ENCODE measurements at places on chromosomes 7 and 10. TPM values are rescaled to one million over a fixed set of nuclear protein-coding genes. Genes with fewer than 3 reads are reported as not detected.

The AGR3 gene
- total RNA-seq: not detected

The UPF2 gene
- total RNA-seq: 42.8 TPM

The VWDE gene
- total RNA-seq: 2.6 TPM

The FXYD4 gene
- not detected for total RNA-seq

The SNX10 gene
- total RNA-seq: 19.9 TPM

The ITGA8 gene
- not detected for total RNA-seq

The ELAPOR2 gene
- total RNA-seq: 4.1 TPM

The STK31 gene
- 0.18 TPM for total RNA-seq

The SEMA3A gene
- 1.7 TPM for total RNA-seq

The PTF1A gene
- total RNA-seq: not detected

The TFPI2 gene
- 0.37 TPM for total RNA-seq

The CCAR1 gene
- 97.5 TPM for total RNA-seq

The TMEM176A gene
- not detected for total RNA-seq

The JAZF1 gene
- 3.4 TPM for total RNA-seq

DNA sequence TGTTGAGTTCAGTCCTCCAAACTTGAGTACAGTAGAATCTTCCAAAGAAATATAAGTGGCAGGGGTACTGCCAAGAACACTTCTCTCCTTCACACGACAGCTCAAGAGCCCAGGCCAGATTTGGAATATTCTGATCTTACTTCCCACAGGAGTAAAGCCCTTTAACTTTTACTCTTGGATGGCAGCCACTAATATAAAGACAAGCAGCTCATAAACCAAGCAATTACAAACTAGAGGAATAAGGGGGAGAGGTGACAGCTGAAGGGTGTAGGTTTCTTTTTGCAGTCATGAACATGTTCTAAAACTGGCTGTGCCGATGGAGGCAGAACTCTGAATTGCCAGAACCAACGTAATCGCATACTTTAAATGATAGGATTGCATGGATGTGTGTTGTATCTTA is 74.8 kb downstream of the SVIL start:
- no peak for DNase-seq

DNA sequence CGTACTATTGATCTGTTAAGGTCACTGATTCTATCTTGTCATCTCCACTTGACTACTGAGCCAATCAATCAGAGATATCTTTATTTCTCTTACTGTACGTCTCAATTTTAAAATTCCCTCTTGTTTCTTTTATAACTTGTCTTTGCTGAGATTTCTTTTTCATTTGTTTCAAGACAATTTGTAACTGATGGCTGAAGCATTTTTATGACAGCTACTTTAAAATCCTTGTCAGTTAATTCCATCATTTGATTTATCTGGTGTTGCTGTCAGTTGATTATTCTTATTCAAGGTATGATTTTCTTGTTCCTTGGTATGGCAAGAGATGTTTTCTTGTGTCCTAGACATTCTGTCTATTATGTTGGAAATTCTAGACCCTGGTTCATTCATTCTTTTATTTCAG is 76.6 kb downstream of the TYW1B start:
- no peak for DNase-seq

DNA sequence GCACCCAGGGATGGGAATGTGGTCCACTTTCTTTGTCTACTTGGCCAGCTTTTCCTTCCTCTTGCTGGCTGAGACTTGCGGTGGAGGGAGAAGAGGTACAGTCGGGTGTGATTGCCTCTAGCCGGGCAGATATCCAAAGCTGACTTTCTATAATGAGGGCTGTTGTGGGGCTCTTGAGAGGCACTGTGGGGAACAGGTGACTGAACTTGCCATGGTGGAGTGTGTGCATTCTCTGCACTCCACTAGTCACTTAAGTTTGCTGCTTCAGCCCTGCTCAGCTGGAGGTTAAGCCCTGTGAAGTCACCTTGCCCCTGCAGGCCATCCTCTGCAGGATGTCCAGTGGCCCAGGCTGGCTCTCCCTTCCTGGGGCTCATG is 116.6 kb downstream of the AOAH start:
- DNase-seq: no peak

- no peak for DNase-seq
Measured at GRCh38 chr7:21568762-21569161, 25.9 kb downstream of the DNAH11 start.

GRCh38 chr10:80855348-80855971 is 317.8 kb downstream of the SH2D4B start:
- no peak for DNase-seq

DNA sequence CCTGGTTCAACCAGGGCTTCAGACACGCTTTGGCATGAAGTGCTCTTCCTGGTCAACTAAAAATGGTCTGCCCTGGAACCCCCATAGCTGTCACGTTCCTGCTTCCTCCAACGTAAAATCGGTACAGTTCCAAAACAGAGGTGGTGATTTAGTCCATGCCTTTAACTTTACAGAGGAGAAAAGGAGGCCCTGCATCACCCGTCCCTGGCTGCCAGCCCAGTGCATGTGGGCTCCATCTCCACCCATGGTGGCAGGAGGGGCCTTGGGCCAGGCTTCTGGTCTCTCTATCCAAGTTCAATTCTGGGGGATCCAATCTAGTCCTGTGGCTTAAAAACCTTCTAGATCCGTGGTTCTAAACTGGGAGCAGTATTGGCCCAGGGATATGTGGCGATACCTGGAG is 18.7 kb downstream of the ECHDC3 start:
- no peak for DNase-seq

DNA sequence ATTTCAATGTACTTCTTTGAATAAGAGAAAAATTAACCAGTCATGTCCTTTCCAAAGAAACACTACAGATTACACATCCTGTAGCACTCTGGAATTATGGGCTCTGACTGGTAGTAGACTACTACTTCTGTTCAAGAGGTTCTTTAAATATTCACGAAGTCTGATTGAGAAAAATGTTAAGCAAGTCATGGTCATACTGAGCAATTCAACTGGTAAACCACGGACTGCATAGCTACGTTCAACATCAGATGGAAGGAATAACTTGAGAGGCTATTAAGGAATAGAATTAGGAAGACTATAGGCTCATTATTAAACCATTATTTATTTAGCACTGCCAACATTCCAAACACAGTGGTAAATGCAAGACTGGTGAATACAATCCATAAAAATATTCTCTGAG is 160.8 kb downstream of the IMMP2L start:
- no peak for DNase-seq

GRCh38 chr10:43396061-43396927 is 12.7 kb downstream of the HNRNPF start:
- peak; percentile 77 for DNase-seq

DNA sequence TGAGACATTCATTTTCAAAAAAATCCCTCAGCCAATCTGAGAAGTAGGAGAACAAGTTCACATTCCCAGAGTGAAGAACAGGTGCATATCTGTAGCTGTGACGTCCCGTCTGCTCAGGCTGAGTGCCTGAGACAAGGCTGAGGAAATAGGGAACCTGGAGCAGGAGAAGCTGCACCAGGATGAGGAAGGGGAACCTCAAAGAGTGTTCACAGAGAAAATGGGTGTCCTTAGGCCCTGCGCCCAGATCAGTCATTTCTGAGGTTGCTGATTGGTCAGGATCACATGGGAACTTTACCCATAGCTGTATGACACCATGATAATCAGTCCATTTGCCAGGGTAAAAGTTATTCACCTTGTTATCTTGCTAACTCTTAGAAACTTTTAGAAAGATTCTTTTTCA is 34.2 kb upstream of the TARP start:
- DNase-seq: no peak

DNA sequence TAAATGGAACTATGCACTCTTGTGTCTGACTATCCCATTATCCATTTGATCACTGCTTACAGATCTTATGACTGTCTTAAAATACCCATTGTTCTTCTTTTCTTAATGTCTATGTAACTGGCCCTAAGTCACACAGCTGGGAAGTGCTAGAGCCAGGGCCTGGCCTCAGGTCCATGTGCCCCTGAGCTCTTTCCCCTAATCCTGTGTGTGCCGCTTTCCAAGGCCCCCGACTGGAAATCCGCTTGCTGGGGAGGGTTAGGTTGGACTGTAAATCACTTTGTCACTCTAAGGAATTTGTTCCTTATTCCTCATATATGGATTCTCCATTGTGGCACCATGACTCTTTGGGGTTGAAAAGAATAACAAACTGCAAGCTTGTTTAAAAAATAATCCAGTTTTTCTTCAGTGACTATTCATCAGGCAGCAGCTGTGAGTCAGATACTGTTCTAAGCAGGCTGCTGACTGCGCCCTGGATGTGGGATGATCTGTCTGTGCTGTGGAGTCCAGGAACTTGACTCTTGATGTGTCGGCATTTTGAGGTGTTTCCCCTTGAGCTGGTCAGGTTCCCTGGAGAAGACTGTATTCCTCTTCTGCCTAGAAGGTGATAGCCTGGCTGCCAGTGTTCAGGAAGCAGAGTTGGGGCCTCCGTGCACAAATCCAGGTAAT is 236.3 kb downstream of the SDK1 start:
- no peak for DNase-seq

- DNase-seq: no peak
Measured at GRCh38 chr10:93397020-93397419, 85.1 kb downstream of the MYOF start.

- no peak for DNase-seq
Measured at GRCh38 chr7:128131115-128131514, 99.9 kb upstream of the LRRC4 start.

- DNase-seq: no peak
Measured at GRCh38 chr10:102588875-102589274, 55.4 kb upstream of the TRIM8 start.

GRCh38 chr10:27742195-27743011 is 3.2 kb downstream of the MKX start:
- DNase-seq: peak; percentile 83

Data from activated naive CD4-positive, alpha-beta T cell treated with anti-CD3 and anti-CD28 coated beads, Interleukin-2, amount 50 U/mL, for 72 hours (primary cell).